ENCODE measurements at places on chromosomes 1 and 21. TPM values are rescaled to one million over a fixed set of nuclear protein-coding genes. Genes with fewer than 3 reads are reported as not detected.

RNU1-1 gene
- not detected for total RNA-seq

CACNA1S gene
- not detected for total RNA-seq

- DNase-seq: no peak
Observed at GRCh38 chr1:66258404-66259105, 275.4 kb upstream of the SGIP1 start.

MTARC1 gene
- 5.2 TPM for total RNA-seq

- no peak for DNase-seq
Observed at GRCh38 chr1:25065321-25065721, 135.2 kb upstream of the RUNX3 start.

- no peak for DNase-seq
Observed at GRCh38 chr1:209375671-209376365, 207.7 kb upstream of the CAMK1G start.

EPHB2 gene
- total RNA-seq: 14.5 TPM

SVBP gene
- total RNA-seq: 22.7 TPM

DNA sequence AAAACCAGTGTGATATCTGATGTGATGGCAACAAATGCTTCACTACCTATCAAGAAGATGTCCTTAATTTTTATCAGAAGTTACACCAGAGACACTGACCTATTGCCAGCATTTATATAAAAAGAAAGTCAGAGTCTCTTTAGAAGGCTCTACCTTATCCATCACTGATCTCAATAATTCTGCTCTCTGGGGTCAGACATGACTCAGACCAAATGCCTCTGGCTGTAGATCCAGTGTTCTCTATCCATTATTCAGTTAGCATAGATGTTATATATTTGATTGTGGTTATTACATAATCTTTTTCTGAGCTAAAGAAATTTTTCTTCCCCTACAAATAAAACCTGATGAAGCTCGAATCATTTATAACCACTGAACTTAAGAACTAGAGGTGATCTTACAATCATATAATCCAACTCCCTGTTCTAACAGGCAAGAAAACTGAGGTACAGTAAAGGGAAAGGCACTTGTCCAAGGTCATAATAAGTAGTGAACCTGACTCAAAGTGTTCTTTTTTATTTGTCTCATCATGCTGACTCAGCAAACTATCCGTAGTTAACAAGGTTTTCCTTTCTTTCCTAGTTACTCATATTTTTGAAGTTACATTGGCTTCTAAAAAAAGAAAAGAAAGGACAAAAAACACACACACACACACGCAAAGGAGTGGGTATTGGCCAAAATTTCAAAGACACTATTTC, 43.6 kb upstream of the ESRRG start:
- peak; percentile 14 for DNase-seq

DNA sequence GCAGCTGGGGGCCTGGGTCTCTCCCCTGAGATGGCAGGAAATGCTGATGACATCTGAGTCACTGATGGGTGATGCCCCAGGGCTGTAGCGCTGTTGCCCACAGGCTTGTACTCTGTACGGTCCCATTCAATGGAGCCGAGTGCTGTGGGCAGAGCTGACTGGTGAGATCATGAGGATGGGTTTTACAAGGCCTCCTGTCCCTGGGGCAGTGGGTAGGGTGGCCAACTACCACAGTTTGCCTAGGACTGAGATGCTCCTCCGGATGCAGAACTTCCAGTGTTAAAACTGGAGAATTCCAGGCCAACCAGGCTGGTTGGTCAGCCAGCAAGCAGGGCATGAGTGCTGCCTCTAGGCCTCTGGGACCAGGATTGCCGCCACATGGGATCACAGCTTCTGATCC, 9.2 kb downstream of the PHLDA3 start:
- no peak for DNase-seq

ODF2L gene
- total RNA-seq: 15.7 TPM

TMCC2 gene
- 7.7 TPM for total RNA-seq
